Activated T-cell treated with anti-CD3 and anti-CD28 coated beads for 4 hours (primary cell): ENCODE measurements at places on chromosomes 1 and 21.

GRCh38 chr1:97909266-97909665, 11.6 kb downstream of the DPYD start:
- no peak for DNase-seq

GRCh38 chr1:37085393-37085792, 51.1 kb upstream of the GRIK3 start:
- no peak for DNase-seq

GRCh38 chr1:56389813-56390212, 189.6 kb downstream of the PLPP3 start:
- no peak for DNase-seq

DNA sequence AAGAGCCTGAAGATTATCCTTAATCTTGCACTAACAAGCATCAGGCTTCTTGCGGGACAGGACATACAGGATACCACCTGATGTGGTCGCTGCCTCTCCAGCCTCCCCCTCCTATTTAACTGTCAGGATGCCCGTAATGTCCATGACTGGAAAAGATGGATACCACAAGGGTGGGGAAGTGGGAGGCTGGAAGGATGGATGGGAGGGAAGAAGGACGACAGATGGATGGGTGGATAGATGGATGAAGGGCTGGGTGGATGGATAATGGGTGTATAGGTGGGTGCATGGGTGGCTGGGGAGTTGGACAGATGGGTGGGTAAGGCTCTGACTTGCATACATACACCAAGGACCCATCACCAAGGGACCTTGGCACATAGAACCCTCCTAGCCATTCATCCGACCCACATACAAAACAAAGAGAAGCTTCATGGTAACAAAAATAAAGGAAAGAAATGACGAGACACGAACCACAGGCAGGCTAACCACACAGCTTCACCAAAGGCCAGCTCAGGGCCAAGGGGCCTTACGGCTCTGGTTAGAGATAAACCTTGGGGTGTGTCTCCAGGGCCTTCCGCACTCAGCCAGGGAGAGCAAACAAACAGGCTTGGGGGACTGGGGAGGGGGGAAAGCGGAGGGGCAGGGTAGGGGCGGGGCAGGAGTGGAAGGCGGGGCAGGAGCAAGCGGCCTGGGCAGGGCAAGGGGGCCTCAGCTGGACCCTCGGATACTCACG, 50.5 kb downstream of the HSPG2 start:
- no peak for DNase-seq

DNA sequence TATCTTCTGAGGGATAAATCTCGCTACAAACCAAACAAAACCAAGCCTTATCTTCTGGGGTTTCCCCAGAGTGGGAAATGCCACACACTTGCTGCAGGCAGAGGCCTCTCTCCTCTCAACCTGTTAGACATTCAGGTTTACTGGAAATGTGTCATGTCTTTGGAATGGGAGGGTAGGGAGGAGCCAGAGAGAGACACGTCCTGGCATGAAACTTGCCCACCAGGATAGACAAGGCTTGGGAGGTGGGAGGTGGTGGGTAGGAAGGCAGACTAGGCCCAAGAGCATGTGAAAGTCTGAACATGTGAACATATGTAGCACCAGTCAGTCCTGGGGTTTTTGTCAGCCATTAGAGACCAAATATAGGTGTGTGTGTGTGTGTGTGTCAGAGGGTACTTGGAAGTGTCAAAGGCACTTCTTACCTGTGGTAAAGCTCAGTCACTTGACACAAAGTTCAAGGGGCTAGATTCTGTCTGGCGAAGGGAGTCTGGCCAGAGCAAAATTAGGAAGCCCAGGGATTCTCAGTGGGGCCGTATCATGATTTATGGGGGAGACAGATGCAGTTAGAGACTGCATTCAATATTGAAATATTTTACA, 32.4 kb upstream of the PIGC start:
- no peak for DNase-seq

DNA sequence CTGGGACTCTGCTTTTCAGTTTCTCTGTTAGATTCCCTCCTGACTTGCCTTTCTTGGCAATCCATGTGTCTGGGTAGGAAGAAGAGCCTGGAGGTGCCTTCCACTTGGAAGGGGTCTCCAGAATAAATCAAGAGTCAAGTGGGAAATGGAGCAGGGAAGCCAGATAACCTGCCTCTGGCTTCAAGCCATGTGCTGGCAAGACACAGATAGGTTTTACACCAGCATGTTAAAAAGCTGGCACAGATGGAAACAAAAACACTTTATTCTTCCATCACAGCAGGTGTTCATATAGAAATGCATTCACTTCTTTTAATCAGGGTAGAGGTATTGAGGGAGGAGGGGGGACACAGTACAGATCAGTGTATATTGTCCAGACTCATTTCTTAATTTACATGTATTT, 356.9 kb upstream of the RUNX1 start:
- DNase-seq: no peak

- no peak for DNase-seq
These were observed 51.0 kb downstream of the KIAA0319L start for GRCh38 chr1:35505911-35506798.

- DNase-seq: no peak
These were observed 1.8 kb upstream of the NFIA start for GRCh38 chr1:61080413-61081143.

DNA sequence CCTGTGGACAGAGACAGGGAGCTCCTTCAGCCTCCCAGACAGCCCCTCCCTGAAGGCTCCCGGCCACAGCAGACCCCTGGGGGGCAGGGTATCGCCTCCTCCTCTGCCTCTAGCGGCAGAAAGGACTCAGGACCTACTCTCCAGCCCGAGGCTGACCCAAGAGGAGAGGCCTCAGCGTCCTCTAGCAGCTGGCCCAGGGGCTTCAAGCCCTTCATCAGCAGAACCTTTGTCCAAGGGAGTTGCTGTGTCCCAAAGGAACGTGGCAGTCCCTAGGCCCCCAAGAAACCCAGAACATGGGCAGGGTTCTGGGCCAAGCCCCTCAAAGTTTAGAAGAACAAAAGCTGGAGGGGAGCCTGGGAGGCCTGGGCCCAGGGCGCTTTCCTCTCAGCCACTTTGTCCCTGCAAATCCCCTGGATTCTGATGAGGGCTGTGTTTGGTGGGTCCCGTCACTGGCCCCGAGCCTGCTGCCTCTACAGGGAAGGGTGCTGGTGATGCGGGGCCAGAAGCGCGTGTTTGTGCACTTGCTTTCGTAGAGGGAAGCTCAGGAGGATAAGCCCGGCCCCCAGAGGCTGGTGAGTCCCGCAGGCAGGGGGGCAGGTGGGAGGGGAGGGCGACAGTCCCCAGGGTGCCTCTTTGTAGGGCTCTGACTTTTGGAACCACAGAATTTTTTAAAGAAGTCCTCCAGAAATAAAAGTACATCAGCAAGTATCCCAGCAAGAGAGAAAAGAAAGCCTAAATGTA, 13.3 kb downstream of the ITGB2 start:
- no peak for DNase-seq

DNA sequence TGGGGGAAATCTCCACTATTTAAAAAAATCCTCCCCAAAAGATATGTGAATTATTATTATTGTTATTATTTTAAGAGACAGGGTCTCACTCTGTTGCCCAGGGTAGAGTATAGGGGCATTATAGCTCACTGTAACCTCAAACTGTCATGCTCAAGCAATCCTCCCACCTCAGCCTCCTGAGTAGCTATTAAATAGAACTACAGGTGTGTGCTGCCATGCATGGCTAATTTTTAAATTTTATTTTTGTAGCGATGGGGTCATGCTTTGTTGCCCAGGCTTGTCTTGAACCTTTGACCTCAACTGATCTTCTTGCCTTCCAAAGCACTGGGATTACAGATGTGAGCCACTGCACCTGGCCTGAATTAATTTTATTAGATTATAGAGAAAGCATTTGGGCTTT, 116.8 kb downstream of the RABGAP1L start:
- no peak for DNase-seq
